IMR-90 (cell line): ENCODE measurements at places on chromosomes 4 and X.

DNA sequence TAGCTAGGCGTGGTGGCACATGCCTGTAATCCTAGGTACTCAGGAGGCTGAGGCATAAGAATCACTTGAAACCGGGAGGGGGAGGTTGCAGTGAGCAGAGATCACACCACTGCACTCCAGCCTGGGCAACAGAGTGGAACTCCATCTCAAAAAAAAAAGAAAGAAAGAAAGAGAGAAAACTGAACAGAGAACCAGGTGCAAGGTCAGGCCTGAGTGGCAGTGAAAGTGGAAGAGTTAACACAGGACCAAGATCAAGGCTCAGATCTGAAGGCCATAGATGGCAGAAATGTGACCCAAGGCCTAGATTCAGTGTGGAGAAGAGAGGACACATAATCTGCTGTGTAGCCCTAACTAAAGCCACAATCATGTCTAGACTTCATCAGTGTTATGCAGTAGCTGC, 4.9 kb upstream of the ZNF630 start:
- no peak for DNase-seq

DNA sequence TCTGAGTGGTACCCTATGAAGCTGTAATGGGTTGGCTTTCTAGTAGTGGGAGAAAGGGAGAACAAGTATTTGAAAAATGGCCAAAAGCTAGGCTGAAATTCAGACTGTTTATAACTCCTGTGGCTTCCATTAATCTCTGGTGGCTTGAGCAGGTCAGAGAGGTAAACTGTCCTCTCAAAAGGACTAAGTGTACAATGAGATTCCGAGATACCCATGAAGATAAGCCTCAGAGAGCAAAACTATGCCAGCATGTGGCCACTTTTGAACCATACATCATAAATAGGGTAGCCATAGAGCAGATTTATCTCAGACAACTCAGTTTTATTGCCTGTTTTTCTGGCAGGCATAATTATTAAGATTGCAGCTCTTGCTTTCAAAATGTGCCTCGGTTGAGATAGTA, 89.2 kb downstream of the CHRDL1 start:
- no peak for DNase-seq

DNA sequence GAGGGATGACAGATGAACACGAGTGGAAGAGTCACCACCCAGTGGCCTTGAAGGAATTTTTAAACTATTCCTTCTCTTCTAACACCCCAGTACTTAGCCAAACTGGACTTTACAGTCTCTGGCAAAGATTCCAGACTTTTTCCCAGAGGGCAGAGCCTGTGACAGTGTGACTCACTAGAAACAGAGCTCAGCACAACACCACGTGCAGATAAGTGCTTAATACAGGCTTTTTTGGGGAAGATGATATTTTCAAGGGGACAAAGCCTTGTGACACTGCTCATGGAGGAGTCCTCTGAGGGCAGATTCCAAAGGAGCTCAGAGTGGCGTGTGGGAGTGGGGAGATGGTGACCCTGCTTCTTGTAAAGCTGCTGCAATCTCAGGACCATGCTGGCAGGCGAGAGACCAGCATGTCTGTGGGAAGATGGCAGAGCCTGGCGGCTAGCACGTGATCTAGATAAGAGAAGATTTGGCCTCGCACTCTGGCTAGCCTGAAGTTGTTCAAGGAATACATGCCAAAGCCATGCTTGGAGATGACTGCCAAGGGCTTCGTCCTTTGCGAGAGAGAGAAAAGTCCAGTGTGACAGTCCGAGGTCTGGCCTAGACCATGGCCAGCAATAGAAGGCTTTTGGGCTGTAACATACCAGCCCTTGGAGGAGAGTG, 2.4 kb downstream of the RAB33A start:
- peak; percentile 81 for DNase-seq

- no peak for DNase-seq
These were observed 130.4 kb downstream of the SORBS2 start for GRCh38 chr4:185681604-185682003.

- no peak for DNase-seq
These were observed 1.1 kb downstream of the ZNF141 start for GRCh38 chr4:338759-339097.

GRCh38 chrX:77640702-77641101, 145.3 kb downstream of the ATRX start:
- no peak for DNase-seq

DNA sequence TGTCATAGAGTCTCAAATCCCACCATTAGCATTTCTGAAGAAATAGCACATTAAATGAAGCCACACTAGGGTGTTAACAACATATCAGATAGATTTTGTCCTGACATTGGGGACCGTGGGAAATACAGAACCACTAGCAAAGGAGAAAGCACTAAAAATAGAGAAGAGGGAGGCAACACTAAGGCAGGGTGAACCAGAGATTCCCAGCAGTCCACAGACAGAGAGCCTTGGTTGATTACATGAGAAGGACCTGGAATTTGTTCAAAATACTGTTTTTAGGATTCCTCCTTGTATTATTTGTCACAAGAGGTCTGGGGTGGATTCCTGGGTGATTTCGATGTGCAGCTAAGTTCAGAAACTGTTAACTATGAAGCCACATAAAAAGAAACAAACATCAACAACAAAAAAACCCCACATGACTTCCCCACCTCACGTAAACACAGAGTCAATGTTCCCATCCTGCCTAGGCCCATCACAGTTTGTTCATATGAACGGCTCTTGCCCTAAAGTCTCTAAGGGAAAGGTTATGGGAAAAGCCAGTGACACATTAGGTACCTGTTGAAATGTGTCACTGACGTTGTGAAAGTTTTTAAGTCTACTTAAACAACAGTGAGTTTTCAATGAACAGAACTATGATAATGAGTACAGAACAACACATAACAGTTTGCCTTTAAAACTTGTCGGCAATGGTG, 23.6 kb upstream of the GRSF1 start:
- no peak for DNase-seq

GRCh38 chr4:117692538-117692937, 341.7 kb upstream of the NDST3 start:
- DNase-seq: no peak

GRCh38 chr4:149409146-149409545, 406.5 kb downstream of the IQCM start:
- peak; percentile 38 for DNase-seq

- peak; percentile 83 for DNase-seq
These were observed 531 bp downstream of the RUFY3 start for GRCh38 chr4:70722199-70722791.

- DNase-seq: peak; percentile 47
These were observed 282.9 kb downstream of the USP46 start for GRCh38 chr4:52376132-52376704.

GRCh38 chr4:182113779-182114178, 129.4 kb upstream of the TENM3 start:
- peak; percentile 16 for DNase-seq

- DNase-seq: no peak
These were observed 239.6 kb upstream of the VCX start for GRCh38 chrX:7603387-7603786.

- peak; percentile 28 for DNase-seq
These were observed 64.2 kb downstream of the PACRGL start for GRCh38 chr4:20764366-20764992.

- DNase-seq: peak; percentile 86
These were observed 2.1 kb downstream of the UCHL1 start for GRCh38 chr4:41258783-41259182.
